ENCODE measurements at places on chromosomes 11 and 22. TPM values are rescaled to one million over a fixed set of nuclear protein-coding genes. Genes with fewer than 3 reads are reported as not detected.

The RFPL2 gene
- not detected for total RNA-seq

The FDXACB1 gene
- total RNA-seq: 2.3 TPM

The KRTAP5-1 gene
- total RNA-seq: not detected

The LMNTD2 gene
- 3.2 TPM for total RNA-seq

The CCND1 gene
- total RNA-seq: 427 TPM

The GRIK4 gene
- total RNA-seq: not detected

The MRGPRF gene
- not detected for total RNA-seq

The UBTFL1 gene
- not detected for total RNA-seq

The CD6 gene
- total RNA-seq: under 0.01 TPM

The GSTT2B gene
- 3.0 TPM for total RNA-seq

The GTSE1 gene
- total RNA-seq: 0.21 TPM

The PPFIA1 gene
- total RNA-seq: 35.0 TPM

The KRTAP5-4 gene
- total RNA-seq: not detected

The HMBS gene
- total RNA-seq: 17.4 TPM

The UBQLNL gene
- not detected for total RNA-seq

The GAL gene
- 0.96 TPM for total RNA-seq

The IL18BP gene
- 0.24 TPM for total RNA-seq

The TAF1D gene
- 155 TPM for total RNA-seq

The OR6T1 gene
- not detected for total RNA-seq

The CARD16 gene
- 2.2 TPM for total RNA-seq

The KRTAP5-8 gene
- 0.24 TPM for total RNA-seq

The CYTH4 gene
- 1.5 TPM for total RNA-seq

The KCNJ11 gene
- total RNA-seq: 0.24 TPM

The OR56A1 gene
- total RNA-seq: not detected

The MAPK8IP1 gene
- 0.43 TPM for total RNA-seq

The MRPL23 gene
- total RNA-seq: 162 TPM

The SMDT1 gene
- 4.7 TPM for total RNA-seq

The SERPIND1 gene
- not detected for total RNA-seq

The OAF gene
- total RNA-seq: 35.2 TPM

The TCN1 gene
- total RNA-seq: 3.9 TPM

The APOBEC3B gene
- 0.72 TPM for total RNA-seq

The TRIM34 gene
- 9.6 TPM for total RNA-seq

The PKP3 gene
- total RNA-seq: 382 TPM

The ATF4 gene
- total RNA-seq: 522 TPM

The OR51M1 gene
- total RNA-seq: not detected

The MMP12 gene
- not detected for total RNA-seq

The RBMXL2 gene
- under 0.01 TPM for total RNA-seq

The APLNR gene
- not detected for total RNA-seq

The MYBPC3 gene
- not detected for total RNA-seq

The DSCAML1 gene
- total RNA-seq: not detected

The KRTAP5-7 gene
- total RNA-seq: not detected

The MB gene
- total RNA-seq: not detected

The RIMBP3B gene
- not detected for total RNA-seq

The ZNF280A gene
- not detected for total RNA-seq

The MUC5AC gene
- not detected for total RNA-seq

All from tracheal epithelial cell (primary cell).